Transverse colon (tissue), 4 donors: ENCODE measurements at places on chromosomes 2 and 18.

- DNase-seq: no peak
Measured at GRCh38 chr18:56662902-56663301, 11.7 kb downstream of the WDR7 start.

DNA sequence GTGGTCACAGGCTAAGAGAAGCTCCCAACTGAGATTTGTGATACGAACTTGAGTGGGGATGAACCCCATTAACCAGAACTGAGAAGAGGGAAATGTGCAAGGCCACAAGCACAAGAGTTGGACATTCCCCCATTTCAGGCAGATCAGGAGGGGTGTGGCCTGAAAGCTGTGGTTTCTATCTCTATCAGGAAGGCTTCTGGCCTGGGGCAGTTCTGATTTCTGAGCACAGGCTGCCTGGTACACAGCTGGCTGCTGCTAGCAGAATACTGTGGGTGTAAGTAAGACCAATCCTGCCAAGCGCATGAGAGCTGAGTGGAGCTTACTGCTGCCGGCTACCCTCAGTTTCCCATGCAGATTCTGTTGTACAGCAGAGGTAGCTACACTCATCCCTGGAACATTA, 484.6 kb downstream of the SATB2 start:
- no peak for DNase-seq

DNA sequence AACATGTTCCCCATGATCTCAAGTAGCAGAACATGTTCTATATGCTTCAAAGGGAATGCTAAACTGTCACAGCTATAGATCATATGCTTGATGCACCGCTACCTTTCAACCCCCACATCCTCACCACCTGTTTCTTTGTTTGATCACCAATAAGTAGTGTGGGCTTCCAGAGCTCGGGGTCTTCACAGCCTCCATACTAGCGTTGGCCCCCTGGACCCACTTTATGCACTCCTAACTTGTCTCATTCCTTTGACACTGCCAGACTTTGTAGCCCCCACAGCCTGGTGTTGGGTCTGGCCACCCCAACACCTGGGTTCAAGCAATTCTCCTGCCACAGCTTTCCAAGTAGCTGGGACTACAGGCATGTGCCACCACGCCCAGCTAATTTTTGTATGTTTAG, 11.6 kb upstream of the RBM44 start:
- DNase-seq: no peak

GRCh38 chr2:138369856-138370255, 131.7 kb upstream of the SPOPL start:
- DNase-seq: no peak

- DNase-seq: no peak
Measured at GRCh38 chr2:203817147-203817546, 50.4 kb upstream of the CTLA4 start.

- DNase-seq: no peak
Measured at GRCh38 chr2:223123855-223124610, 72.0 kb downstream of the KCNE4 start.

DNA sequence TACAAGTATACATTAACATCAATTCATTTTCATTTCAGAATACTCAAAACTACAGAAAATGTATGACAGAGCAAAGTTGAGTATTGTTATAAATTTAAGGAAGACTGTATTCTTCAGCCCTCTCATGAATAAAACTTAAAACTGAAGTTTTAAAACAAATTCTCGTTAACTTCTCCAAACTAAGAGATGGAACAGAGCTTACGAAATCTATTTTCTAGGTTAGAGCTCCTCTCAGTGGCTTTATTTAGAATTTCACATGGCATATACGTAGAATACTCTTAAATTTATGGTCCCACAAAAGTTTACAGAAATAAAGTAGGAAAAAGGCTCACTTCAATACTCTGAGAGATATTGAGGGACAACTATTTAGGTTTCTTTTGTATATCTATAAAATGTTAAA, 612.1 kb downstream of the KCNJ3 start:
- DNase-seq: no peak

DNA sequence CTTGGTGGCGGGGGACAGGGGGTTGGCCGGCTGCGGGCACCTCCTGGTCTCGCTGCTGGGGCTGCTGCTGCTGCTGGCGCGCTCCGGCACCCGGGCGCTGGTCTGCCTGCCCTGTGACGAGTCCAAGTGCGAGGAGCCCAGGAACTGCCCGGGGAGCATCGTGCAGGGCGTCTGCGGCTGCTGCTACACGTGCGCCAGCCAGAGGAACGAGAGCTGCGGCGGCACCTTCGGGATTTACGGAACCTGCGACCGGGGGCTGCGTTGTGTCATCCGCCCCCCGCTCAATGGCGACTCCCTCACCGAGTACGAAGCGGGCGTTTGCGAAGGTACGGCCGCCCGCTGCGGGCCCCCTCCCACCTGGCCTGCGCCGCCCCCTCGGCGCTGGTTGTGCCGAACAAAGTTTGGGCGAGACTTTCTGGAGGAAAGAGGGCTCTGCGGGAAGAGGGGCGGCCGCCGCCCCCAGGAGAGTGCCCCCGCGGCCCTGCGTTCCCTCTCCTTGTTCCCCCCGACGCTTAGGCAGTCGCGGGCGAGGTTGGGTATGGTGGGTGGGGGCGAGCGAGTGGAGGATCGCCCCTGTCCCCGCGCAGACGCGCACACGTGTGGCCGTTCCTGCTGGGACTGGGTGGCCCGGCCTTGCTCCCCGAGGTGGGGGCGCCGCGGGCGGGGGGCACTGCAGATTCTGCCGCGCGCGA, 866 bp downstream of the CRIM1 start:
- DNase-seq: peak; percentile 51

- DNase-seq: no peak
Measured at GRCh38 chr2:56077359-56077915, 106.4 kb upstream of the CCDC85A start.
